Upper lobe of right lung (tissue), 1 donor: ENCODE measurements at places on chromosomes 5 and 9. TPM values are rescaled to one million over a fixed set of nuclear protein-coding genes. Genes with fewer than 3 reads are reported as not detected.

- no peak overlapping the region for H3K4me3 ChIP-seq
- DNase-seq, result no peak
- no peaks in the 10 kb centered on the region for H3K4me1 ChIP-seq
Measured at GRCh38 chr9:93861736-93862358, 93.3 kb downstream of the BARX1 start.

DNA sequence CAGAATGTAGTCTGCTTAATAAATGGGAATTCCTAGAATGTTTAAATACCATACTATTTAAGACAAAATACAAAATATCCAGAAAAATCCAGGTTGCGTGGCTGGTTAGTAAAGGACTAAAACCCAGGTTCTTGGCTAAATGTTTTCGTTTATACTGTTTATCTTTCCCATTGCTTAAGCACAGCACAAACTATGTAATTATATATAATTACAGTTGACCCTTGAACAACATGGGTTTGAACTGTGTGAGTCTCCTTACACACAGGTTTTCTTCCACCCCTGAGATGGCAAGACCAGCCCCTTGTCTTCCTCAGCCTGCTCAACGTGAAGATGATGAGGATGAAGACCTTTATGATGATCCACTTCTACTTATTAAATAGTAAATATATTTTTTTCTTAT lies 24.7 kb downstream of the XPA start:
- H3K27me3 ChIP-seq, result no peaks in the 10 kb centered on the region
- no peak overlapping the region for H3K4me3 ChIP-seq
- H3K36me3 ChIP-seq, result peaks cover 100% of the 10 kb centered on the region
- no peaks in the 10 kb centered on the region for H3K4me1 ChIP-seq
- no peak overlapping the region for H3K27ac ChIP-seq

DNA sequence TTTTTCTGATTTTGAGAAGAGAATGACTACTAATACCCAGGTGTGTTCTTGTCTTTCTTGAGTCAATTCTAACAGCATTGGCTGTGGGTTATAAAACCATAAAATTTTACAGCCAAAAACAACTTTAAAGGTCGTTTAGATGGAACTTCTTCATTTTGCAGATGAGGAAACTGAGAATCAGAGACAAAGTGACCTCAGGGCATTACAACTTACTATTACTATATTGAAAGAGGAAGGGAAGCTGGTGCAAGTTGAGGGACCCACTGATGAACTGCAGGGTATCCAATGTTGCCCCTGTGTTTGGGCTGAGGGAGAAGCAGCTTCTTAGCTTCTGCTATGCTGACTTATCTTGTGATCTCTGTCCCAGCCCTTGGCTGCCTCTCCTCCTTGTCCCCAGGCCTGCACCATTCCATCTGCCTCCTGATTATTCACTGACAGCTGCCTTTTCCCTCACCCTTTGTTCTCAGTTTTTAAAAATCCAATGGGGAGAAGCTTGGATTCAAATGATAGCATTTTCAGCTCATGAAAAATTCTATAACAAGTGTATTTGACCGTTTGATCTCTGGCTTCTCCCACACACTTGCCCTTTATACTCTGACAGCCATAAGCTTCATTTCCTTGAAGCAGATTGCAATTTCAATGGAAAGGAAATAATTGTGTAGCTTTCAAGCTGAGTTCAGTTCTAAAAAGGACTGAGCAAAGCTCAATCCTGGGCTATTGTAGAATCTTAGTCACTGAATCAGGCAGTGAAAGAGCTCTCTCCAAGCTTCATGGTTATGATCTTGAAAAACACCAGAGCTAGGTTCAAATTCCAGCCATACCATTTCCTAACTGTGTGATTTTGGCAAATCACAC lies 68.5 kb downstream of the TMC1 start:
- H3K4me3 ChIP-seq, result no peak overlapping the region
- H3K27ac ChIP-seq, result no peak overlapping the region
- no peaks in the 10 kb centered on the region for H3K36me3 ChIP-seq
- peaks cover 22% of the 10 kb centered on the region for H3K4me1 ChIP-seq
- DNase-seq, result no peak

- H3K4me3 ChIP-seq, result no peak overlapping the region
- H3K27me3 ChIP-seq, result no peaks in the 10 kb centered on the region
- no peaks in the 10 kb centered on the region for H3K4me1 ChIP-seq
- no peak overlapping the region for H3K27ac ChIP-seq
- no peak for DNase-seq
- no peaks in the 10 kb centered on the region for H3K36me3 ChIP-seq
Measured at GRCh38 chr5:42666869-42667268, 89.7 kb upstream of the CCDC152 start.

- H3K36me3 ChIP-seq, result no peaks in the 10 kb centered on the region
- H3K4me3 ChIP-seq, result no peak overlapping the region
- DNase-seq, result no peak
- no peaks in the 10 kb centered on the region for H3K4me1 ChIP-seq
- no peak overlapping the region for H3K27ac ChIP-seq
Measured at GRCh38 chr9:82583524-82583923, 479.4 kb downstream of the RASEF start.

DNA sequence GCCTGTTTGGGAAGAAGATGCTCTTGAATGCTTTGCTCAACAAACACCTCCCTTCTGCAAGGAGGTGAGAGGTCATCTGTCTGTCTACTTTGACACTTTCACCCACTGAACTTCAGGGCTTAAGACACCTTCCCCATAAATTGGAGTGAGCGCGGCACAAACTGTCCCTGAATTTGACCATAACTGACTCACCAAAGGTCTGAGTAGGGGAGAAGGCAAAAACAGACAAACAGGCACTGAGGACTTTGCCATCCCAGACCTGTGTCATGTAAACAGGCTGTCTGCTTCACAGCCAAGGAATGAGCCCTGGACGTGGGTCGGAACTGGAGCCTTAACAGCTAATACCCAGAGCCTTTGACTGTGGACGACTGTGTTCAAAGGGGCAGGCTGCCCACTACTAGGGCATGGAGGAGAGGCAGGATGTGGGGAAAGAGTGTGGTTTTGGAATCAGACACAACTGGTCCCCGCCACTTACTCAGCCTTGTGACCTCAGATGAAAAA lies 320.9 kb upstream of the KLF4 start:
- no peaks in the 10 kb centered on the region for H3K36me3 ChIP-seq
- H3K27me3 ChIP-seq, result no peaks in the 10 kb centered on the region
- peak; percentile 66 for DNase-seq
- H3K4me1 ChIP-seq, result no peaks in the 10 kb centered on the region
- no peak overlapping the region for H3K4me3 ChIP-seq
- H3K27ac ChIP-seq, result no peak overlapping the region

DNA sequence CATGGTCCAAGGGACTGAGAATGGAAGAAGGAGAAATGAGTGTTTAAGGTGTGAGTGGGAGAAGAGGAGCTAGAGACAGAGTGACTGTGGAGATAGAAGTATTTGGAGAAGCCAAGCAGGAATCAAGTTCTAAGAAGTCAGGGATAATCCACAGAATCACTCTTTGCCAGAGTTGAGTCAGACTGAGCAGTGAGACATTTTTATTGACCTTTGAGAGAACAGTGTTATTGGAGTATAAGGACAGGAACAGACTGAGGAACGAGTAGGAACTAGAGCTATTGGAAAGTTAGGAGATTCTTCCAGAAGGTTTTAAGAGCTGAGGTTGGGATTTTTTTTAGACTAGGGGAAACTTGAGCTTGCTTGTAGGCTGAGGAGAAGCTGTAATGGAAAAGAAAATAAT lies 37.2 kb downstream of the RCL1 start:
- H3K36me3 ChIP-seq, result no peaks in the 10 kb centered on the region
- no peaks in the 10 kb centered on the region for H3K27me3 ChIP-seq
- no peak for DNase-seq
- H3K4me1 ChIP-seq, result peaks cover 10% of the 10 kb centered on the region
- no peak overlapping the region for H3K4me3 ChIP-seq

The C9orf85 gene
- 10.0 TPM for total RNA-seq

GRCh38 chr5:142015781-142016533 lies 3.1 kb upstream of the GNPDA1 start:
- DNase-seq, result no peak
- H3K4me3 ChIP-seq, result no peak overlapping the region
- H3K36me3 ChIP-seq, result no peaks in the 10 kb centered on the region
- no peaks in the 10 kb centered on the region for H3K27me3 ChIP-seq
- peaks cover 29% of the 10 kb centered on the region for H3K4me1 ChIP-seq
